ENCODE measurements at places on chromosomes 3 and 15.

GRCh38 chr15:101103598-101103997 lies 148.2 kb downstream of the CHSY1 start:
- no peak for DNase-seq

DNA sequence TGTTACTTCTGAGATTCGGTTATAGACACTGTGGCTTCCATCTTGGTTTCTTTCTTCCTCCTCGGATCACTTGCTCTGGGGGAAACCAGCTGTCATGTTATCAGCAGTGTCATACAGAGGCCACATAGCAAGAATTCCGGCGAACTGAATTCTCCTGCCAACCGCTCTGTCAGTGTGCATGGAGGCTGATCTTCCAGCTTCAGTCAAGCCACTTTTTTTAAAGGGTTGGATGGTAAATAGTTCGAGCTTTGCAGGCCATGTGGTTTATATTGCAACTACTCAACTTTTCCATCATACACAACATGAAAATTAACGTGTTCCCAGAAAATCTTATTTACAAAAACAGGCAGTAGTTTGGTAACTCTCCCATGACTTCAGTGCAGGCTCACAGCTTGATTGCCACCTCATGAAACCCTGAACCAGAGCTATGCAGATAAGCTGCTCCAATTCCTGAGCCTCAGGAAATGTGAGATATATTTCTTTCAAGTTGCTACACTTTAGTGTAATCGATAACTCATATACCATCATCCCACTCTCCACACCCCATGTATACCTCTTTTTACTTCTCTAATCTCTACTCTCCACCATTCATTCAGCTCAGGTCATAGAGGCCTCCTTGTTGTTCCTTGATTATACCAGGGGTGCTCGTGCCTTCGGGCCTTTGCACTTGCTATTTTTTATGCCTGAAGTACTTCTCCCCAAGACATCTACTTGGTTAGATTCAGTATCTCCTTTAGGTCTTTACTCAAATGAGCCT lies 7.2 kb downstream of the RPL22L1 start:
- no peak for DNase-seq

DNA sequence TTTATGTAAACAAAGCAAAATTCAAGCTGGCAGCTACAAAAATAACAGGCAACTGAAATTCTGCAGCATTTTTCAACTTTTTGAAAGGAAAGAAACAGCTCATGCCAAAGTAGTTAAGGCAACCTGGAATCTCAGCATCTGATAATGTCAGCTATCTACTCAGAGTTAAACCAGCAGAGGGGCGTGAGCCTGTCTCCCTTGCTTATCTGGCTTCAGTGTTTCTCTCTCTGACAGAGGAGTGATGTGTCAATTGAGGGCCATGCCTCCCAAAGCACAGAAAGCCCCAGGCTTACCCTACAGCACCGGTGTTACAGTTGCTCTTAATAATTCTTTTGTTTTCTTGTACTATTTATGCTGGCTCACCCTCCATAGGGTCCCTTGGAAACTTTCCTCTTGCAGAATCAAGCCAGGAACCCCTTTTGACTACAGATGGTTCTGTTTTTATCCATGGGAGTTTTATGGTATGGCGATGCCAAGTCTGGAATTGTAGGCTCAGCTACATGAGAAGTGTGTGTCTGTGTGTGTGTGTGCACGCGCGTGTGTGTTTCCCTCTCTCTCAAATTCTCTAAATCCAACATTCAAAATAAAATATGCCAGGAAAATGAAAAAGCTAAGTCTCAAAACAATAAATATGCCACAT lies 7.3 kb downstream of the TMEM212 start:
- no peak for DNase-seq

DNA sequence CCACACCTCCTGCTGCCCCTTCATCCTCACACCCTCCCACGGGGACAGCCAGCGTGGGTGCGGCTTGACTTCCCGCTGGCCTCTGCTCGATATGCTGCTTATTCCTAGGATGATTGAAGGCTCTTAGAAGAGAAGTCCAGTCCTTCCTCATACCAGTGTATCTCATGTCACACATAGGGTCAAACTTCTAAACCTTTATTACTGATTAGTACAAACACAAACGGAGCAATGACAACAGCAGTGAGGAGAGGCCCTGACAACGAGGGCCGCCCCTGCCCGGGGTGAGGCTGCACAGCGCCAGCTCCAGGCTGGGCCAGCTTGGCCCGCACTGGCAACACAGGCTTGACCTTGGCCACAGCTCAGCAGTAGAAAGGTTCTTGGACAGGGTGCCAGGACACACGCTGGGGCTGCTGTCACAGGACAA lies 3.7 kb downstream of the CIB1 start:
- no peak for DNase-seq

- no peak for DNase-seq
These were observed 1762.5 kb downstream of the SI start for GRCh38 chr3:163315786-163316185.

Measured in activated CD8-positive, alpha-beta memory T cell treated with anti-CD3 and anti-CD28 coated beads for 1 hour (primary cell).